ENCODE measurements at places on chromosomes 4 and X.
A peak's percentile ranks its signal among the peaks of the same experiment; 100 is the strongest.

DNA sequence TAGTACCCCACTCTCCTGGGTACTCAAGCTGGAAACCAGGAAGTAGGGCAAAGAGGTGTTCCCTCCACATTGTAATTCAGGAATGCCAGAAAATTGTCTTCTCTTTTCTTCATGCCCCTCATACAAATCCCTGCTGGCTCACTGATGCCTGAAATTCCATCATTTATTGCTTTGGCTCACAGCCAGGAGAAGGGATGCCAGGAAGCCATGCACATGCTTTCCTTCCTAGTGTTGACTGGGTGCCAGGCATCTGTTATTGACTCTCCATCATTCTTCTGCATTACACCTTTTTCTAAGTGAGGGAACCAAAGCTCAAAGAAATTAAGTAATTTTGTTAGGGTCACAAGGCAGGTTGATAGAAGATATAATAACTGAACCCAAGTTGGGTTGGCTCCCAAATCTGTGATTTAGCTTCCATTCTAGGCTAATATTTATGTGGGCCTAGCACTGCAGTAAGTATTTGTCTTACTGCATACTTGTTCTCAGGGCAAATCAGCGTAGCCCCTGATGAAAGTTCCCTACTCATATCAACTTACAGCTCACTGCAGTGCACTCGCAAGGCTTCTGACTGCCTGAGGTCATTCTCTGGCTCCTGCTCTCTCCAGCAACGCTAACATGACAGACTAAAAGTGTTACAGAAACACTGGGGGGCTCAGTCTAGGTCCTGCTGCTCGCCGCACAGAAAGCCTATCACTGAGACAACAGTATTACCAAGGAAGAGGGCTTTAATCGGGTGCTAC lies 89.0 kb downstream of the TRAPPC11 start:
- DNase-seq = no peak

- DNase-seq = no peak
These were observed 74.4 kb downstream of the FTHL17 start for GRCh38 chrX:30997411-30997810.

GRCh38 chrX:39361736-39362135 lies 560.5 kb downstream of the MID1IP1 start:
- no peak for DNase-seq

DNA sequence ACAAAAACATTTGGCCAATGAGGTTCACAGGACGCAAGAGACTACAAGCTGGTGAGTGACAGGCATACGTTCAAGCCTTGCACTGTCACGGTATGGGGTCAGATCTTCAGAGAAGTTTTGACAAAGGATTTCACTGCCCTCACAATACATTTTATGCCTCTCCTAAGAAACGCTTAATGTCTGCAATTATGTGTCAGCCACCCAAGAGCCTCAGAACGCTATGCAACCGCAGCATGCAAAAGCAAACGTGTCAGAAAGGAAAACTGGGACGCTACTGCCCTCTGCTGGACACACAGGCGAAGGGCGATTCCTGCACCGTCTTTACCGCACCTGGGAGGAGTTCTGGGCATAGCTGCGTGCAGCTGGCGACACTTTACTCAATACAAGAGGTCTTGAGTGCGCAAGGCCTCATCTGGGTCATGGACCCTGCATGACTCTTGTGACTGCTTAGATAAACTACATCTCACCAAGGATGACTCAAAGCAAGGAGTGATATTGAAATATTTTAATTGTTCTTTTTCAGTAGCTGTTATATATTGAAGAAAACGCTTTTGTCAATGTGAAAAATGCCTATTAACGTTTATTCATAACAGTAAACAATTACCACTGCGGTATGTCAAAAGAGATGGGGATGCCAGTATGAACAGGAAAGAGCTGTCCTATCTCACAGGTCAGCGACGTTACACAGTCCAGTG lies 147.6 kb upstream of the FRG1 start:
- peak; percentile 88 for DNase-seq

GRCh38 chr4:150389896-150390530 lies 191.9 kb upstream of the MAB21L2 start:
- DNase-seq = no peak

- no peak for DNase-seq
These were observed 306.9 kb upstream of the ARSJ start for GRCh38 chr4:114286262-114286810.

GRCh38 chr4:67198727-67199126 lies 346.6 kb downstream of the CENPC start:
- DNase-seq = no peak

DNA sequence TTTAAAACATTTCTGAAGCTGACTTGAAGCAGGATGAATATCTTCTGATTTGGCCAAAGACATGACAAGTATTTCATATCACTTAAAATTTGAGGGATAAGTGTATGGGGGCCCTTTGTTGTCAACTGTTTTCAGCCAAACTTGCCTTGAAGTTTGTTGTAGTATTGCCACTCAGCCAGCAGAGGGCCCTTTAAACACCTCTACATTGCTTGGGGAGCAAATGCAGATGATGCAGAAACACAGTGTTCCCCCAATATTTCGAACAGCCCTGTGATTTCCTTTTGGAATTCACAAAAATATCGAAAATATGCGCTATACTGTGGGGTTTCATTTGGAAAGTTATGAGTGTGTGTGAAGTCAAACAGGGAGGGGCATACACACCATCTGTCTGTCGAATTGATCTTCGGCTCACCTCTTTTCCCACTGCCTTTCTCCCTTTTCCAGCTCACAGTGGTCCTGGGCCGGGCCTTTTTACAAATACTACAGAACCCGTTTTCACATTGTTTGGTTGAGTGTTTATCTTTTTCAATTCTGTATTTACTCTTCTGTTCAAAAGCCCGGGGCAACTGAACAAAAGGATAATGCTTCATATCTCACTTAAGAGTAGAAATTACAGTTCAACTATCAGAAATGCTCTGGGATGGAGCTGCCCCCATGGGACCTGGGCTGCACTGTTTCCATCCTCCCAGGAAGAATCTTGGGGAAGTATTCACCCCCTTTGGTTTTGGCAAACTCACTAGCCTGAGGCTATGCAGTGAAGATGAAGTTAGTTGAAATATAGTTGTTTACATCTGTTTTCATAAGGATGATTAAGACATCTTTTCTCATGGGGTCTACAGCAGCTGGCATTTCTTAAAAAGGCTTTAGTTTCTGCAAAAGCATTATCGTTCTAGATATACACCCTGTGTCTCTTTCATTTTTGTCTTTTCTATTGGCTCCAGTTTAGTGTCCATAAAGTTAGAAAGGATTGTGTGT lies 137.6 kb downstream of the EGF start:
- peak; percentile 63 for DNase-seq

- no peak for DNase-seq
These were observed 279.1 kb downstream of the ANK2 start for GRCh38 chr4:113328514-113328913.

- no peak for DNase-seq
These were observed 128.6 kb upstream of the SLC34A2 start for GRCh38 chr4:25527034-25527433.

DNA sequence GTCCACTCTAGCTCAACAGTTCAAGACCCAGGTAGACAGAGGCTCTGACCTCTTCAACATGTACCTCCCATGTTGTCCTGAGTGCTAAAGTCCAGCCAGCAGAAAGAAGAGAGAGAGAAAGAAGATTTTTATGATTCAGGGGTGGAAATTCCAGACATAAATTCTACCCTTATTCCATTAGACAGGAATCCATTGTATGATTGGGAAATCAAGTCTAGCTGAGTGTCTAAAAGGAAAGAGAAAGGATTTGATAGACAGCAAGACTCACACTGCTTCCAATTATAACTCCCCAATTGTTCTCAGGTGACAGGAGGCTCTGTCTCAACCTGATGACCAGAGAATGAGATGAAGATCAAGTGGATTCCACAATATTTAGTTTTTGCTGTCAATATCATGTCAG lies 27.9 kb upstream of the PGM2 start:
- no peak for DNase-seq

DNA sequence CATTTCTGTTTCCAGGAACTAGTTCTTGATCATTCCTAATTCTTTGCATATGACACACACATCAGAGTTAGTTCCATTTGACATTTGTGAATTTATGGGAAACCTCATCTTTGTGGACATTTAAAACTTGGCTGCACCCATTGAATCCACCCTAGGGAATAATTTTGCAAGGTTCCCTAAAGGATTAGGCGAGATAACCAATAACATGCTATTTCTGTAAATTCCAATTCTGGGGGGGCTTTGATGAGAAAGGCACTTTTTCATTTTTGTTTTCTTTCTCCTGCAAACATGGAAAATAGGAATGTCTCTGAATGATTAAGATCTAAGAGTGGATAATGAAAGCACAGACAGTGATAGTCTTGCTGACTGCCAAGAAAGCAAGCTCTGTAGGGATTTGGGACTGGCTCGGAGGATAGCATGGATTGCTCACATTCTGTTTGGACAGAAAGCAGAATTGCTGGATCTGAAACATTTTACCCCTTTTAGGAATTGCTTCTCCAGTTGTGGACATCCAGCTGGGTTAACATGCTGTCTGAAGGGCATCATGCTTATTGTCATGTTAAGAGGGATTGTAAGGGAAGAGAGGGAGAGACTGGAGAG lies 145.1 kb downstream of the NHS start:
- no peak for DNase-seq

DNA sequence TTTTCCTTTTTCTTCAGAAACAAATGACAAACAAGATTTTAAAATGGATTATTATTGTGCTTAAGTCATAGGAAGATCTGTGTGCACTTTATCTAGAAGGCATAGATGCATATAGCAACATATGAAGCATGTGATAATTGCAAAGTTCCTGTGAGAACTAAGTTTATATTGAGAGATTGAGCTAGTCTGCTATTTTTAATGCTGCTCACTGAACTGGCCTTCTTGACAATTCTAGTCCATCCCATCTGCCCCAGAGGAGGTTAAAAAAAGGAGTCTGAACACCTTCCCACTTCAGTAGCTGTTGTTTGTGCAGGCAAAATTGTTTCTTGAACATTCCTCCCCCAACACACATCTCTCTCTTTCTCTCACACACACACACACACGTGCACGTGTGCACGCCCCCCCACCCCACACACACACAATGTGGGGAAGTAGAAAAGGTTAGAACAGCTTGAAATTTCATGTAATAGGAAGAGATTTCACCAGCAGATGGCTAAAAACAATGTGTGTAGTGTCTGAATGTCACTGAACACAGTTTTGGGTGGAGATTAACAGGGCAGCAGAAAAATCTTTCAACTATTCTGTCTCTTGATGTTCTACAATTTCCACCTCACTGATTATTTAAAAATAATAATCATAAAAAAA lies 108.0 kb downstream of the GPM6A start:
- DNase-seq = no peak

DNA sequence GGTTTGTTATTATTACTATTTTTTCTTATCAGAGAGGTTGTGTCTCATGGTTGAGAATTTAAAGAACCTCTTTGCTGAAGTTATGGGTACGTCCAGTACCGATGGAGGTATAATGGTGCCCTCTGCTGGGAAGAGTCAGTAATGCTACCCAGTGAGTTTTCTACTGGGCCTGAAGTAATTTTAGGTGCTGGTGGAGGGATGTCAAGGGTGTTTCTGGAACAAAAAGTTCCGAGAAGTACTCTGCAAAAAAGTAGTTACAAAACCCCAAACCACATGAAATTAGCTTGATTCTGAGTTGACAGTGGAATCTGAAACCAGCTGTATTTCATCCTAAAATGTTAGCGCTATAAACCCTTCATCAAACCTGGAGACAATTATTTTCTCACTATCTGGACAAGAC lies 102.5 kb upstream of the MID1 start:
- peak; percentile 49 for DNase-seq

GRCh38 chrX:44274096-44274495 lies 69.4 kb downstream of the EFHC2 start:
- no peak for DNase-seq

DNA sequence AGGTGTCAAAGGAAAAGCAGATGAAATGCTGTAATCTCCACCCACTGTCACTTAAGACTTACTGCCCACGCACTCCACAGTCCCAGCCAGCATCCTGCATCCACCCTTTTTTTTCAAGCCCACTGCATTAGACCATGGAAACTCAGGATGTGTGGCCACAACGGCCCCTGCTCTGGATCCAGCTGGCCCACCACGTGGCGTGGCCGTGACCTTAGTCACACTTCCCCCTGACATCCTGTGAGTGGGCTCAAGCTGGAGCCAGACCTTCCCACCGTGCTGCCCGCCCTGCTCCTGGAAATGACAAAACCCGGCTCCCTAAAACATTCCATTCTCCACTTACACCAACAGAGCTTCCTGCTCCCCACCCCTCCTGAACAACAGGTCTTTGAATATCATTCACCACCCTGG lies 588.3 kb upstream of the DIPK2B start:
- DNase-seq = no peak

GRCh38 chrX:131671735-131672134 lies 127.9 kb downstream of the OR13H1 start:
- no peak for DNase-seq

DNA sequence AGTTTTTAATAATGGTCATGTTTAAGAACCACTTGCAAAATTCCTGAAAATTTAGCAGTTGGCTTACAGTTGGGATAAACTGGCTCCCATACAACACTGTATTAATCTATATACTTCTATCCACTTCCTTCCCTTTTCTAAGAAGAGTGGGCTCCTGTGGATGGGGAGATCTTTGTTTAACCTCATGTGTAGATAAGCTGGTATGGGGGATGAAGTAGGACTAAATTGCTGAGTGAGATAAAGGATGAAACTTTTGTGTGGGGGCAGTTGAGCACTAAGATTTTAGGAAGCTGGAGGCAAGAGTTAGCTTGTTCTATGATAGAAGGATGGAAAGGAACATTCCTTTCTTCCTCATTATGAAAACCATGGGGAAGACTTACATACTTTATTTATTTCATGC lies 54.6 kb upstream of the ATP8A1 start:
- DNase-seq = no peak

- no peak for DNase-seq
These were observed 18.8 kb downstream of the PAK3 start for GRCh38 chrX:111114806-111115205.

GRCh38 chr4:4893721-4894120 lies 34.3 kb downstream of the MSX1 start:
- DNase-seq = no peak

GRCh38 chrX:86809651-86810050 lies 661.4 kb downstream of the DACH2 start:
- DNase-seq = no peak

DNA sequence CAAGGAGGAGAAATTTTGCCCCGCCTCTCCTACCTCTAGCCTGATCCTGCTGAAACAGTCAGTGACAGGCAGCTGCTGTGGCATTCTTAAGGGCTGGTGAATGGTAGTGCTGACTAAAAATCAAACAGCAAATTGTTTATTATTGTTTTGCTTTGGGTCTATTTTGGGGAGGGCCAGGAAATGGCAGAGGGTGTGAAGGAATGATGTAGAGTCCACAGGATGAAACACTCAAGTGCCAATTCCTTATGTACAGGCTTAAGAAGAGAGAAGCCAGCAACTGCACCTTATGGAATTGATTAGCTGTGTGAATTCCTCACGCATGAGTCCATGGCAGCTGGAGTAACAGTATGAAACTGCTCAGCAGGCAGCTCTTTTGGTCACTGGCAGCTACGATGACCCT lies 39.7 kb downstream of the VEGFC start:
- no peak for DNase-seq
